ENCODE measurements at places on chromosomes 2 and 18. TPM values are rescaled to one million over a fixed set of nuclear protein-coding genes. Genes with fewer than 3 reads are reported as not detected.

- no peak overlapping the region for H3K27ac ChIP-seq
- H3K4me3 ChIP-seq = no peak overlapping the region
- DNase-seq = no peak
- no peaks in the 10 kb centered on the region for H3K27me3 ChIP-seq
- H3K4me1 ChIP-seq = peaks cover 7% of the 10 kb centered on the region
Observed at GRCh38 chr2:150167711-150168110, 319.8 kb downstream of the RND3 start.

DNA sequence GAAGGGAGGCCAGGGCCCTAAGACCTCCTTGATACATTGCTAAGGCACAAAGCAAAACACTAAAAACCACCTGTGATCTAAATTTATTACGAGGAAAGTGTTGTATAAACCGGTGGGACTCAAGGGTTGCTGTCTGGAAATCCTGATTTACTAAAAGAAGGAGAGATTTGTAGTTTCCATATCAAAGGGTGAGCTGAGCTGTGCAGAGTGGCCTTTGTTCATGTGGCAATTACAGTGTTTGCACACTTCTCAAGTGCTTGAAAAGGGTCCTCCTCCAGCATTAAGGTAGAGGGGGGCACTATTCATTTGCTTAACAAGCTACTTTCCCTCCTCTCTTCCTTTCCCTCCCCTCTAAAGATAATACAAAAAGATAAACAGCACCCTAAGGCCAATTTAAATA is 30.5 kb upstream of the ITGA4 start:
- DNase-seq = no peak
- no peaks in the 10 kb centered on the region for H3K36me3 ChIP-seq
- no peak overlapping the region for H3K27ac ChIP-seq
- H3K27me3 ChIP-seq = no peaks in the 10 kb centered on the region
- no peak overlapping the region for H3K4me3 ChIP-seq

DNA sequence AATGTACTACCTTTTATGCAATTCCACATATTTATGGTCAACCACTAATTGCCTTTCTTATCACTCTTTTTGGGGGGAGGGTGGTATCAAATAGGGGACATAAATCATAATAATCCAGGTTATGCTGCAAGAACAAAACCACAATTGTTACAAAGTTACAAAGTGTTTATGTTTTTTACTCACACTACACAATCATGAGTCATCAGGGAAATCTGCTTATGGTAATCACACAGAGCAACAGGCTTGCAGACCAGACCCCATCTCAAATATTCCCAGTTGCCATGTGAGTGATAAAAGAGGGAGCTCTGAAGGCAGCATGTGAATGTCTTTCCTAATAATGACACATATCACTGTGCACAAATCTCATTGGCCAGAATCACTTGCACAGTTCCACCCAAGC is 304.7 kb upstream of the TMEFF2 start:
- H3K27me3 ChIP-seq = no peaks in the 10 kb centered on the region
- no peak overlapping the region for H3K4me3 ChIP-seq
- no peaks in the 10 kb centered on the region for H3K36me3 ChIP-seq
- H3K27ac ChIP-seq = no peak overlapping the region
- DNase-seq = no peak
- H3K4me1 ChIP-seq = no peaks in the 10 kb centered on the region

- DNase-seq = no peak
- H3K4me1 ChIP-seq = peaks cover 19% of the 10 kb centered on the region
- no peak overlapping the region for H3K27ac ChIP-seq
Observed at GRCh38 chr2:231928901-231929725, 2.9 kb upstream of the NPPC start.

GRCh38 chr18:67265464-67266245 is 250.9 kb downstream of the DSEL start:
- H3K27me3 ChIP-seq = no peaks in the 10 kb centered on the region
- DNase-seq = no peak
- H3K27ac ChIP-seq = no peak overlapping the region
- no peaks in the 10 kb centered on the region for H3K4me1 ChIP-seq
- no peaks in the 10 kb centered on the region for H3K36me3 ChIP-seq
- no peak overlapping the region for H3K4me3 ChIP-seq

- DNase-seq = no peak
- no peak overlapping the region for H3K4me3 ChIP-seq
- no peaks in the 10 kb centered on the region for H3K27me3 ChIP-seq
- H3K27ac ChIP-seq = peak overlapping the region; percentile 56
- no peaks in the 10 kb centered on the region for H3K36me3 ChIP-seq
Observed at GRCh38 chr18:77054288-77054605, 78.3 kb downstream of the MBP start.

DNA sequence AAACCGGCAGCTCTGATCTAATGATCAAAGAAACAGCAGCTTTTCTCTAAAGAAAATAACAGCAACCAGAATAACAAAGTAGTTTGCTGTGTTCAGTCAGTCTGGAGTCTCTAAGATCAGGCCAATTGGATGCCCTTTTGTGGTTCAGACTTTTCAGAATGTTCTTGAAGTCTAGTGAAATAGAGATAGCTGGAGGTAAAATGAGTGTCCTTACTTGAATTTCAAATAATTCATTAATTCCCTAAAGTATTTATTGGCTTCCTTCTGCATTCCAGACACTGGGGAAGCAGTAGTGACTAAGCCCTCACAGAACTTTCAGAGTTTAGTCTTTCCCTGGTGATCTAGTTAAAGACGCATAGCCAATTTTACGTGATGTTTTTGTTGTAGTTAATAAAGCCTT is 58.7 kb downstream of the C18orf54 start:
- no peak for DNase-seq
- H3K4me1 ChIP-seq = no peaks in the 10 kb centered on the region
- H3K36me3 ChIP-seq = no peaks in the 10 kb centered on the region

DNA sequence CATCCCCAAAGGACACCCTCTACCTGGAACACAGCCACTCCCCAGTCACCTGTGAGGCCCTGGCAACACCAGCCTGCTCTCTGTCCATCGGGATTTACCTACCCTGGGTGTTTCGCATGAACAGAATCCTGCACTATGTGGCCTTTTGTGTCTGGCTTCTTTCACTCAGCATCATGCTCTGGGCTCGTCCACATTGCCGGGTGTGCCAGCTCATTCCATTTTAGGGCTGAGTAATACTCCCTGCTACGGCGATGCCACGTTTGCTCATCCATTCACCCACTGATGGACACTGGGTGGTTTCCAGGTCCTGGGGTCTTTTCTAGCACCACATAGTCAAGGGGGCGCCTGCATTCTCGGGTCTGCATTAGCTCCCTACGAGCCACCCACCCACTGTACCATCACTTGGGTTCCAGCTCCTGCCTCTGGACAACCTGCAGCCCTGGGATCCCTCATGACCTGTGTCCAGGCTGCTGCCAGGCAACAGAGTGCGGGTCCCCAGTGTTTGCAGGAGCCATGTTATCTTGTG is 22.0 kb downstream of the KCNF1 start:
- no peaks in the 10 kb centered on the region for H3K4me1 ChIP-seq
- no peak overlapping the region for H3K4me3 ChIP-seq
- H3K27me3 ChIP-seq = no peaks in the 10 kb centered on the region
- DNase-seq = no peak

DNA sequence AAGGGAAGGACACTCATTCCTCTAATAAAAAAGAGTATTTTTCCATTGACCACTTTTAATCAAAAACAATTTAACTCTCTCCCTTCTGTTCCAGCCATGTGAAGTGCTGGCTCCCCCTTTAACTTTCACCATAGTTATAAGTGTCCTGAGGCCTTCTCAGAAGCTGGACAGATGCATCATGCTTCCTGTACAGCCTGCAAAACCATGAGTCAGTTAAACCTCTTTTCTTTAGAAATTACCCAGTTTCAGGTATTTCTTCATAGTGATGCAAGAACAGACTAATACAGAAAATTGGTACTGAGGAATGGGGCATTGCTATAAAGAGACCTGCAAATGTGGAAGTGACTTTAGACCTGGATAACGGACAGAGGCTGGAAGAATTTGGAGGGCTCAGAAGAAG is 643.6 kb upstream of the DDX18 start:
- H3K36me3 ChIP-seq = no peaks in the 10 kb centered on the region
- no peak for DNase-seq
- H3K4me1 ChIP-seq = no peaks in the 10 kb centered on the region
- H3K27ac ChIP-seq = no peak overlapping the region
- no peaks in the 10 kb centered on the region for H3K27me3 ChIP-seq

GRCh38 chr2:9100080-9100876 is 96.8 kb upstream of the MBOAT2 start:
- H3K27me3 ChIP-seq = no peaks in the 10 kb centered on the region
- H3K36me3 ChIP-seq = no peaks in the 10 kb centered on the region
- no peaks in the 10 kb centered on the region for H3K4me1 ChIP-seq

- no peaks in the 10 kb centered on the region for H3K27me3 ChIP-seq
- H3K4me1 ChIP-seq = no peaks in the 10 kb centered on the region
- H3K4me3 ChIP-seq = no peak overlapping the region
- H3K27ac ChIP-seq = no peak overlapping the region
- no peaks in the 10 kb centered on the region for H3K36me3 ChIP-seq
- DNase-seq = no peak
Observed at GRCh38 chr2:149027590-149028250, 10.8 kb upstream of the LYPD6B start.

- no peaks in the 10 kb centered on the region for H3K27me3 ChIP-seq
- H3K36me3 ChIP-seq = no peaks in the 10 kb centered on the region
- no peak overlapping the region for H3K27ac ChIP-seq
- no peaks in the 10 kb centered on the region for H3K4me1 ChIP-seq
- no peak for DNase-seq
Observed at GRCh38 chr2:140737006-140737405, 1393.8 kb downstream of the LRP1B start.

- no peaks in the 10 kb centered on the region for H3K36me3 ChIP-seq
- no peak for DNase-seq
- H3K27ac ChIP-seq = no peak overlapping the region
- H3K4me1 ChIP-seq = no peaks in the 10 kb centered on the region
- no peak overlapping the region for H3K4me3 ChIP-seq
- no peaks in the 10 kb centered on the region for H3K27me3 ChIP-seq
Observed at GRCh38 chr18:21727702-21728101, 12.9 kb upstream of the MIB1 start.

GRCh38 chr2:96083064-96083939 is 33.1 kb downstream of the ADRA2B start:
- peak; percentile 31 for DNase-seq
- H3K27me3 ChIP-seq = no peaks in the 10 kb centered on the region
- H3K36me3 ChIP-seq = no peaks in the 10 kb centered on the region
- peak overlapping the region; percentile 81 for H3K27ac ChIP-seq

DNA sequence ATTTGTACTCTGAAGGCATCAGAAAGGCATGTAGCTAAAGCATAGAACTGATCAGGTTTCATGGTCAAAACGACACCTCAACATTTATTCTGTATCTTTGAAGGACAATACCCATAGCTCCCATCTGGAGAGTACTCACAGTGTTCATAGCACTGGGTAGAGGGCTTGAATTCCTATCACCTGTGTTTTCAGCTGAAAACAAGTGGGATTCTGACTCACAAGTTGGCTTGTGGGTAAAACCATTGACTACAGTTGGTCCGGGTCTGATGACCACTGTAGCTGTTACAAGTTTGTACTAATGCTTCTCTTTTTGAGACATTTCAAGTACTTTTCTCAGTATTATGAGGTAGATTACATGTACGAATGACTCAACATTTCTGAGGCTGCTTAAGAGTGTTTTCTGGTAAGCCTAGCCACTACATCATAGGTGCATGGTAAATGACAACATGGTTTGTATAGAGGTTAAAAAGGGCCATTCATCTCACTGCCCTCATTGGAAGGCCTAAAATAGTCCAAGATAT is 68.6 kb upstream of the PELI1 start:
- no peak overlapping the region for H3K27ac ChIP-seq
- no peak overlapping the region for H3K4me3 ChIP-seq
- no peaks in the 10 kb centered on the region for H3K36me3 ChIP-seq
- H3K4me1 ChIP-seq = no peaks in the 10 kb centered on the region
- H3K27me3 ChIP-seq = no peaks in the 10 kb centered on the region

DNA sequence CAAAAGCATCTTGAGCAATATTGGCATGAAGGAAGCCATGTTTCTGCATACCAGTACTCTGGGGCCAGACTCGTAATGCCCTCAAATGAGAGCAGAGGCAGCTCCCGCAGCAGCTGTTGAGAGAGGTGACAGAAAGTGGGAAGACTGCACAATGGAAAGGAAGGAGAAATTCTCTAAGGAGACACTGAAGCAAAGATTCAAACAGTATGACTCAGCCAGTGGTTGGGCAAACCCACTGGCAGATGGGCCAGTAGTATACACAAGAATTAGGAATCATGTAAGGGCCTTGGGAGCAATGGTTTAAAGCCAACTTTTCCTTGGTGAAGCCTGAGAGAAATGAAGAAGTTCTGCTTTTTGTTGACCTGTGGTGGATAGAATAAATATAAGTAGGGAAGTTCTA is 2092.7 kb upstream of the PIK3C3 start:
- no peak for DNase-seq
- no peak overlapping the region for H3K27ac ChIP-seq
- H3K27me3 ChIP-seq = no peaks in the 10 kb centered on the region
- no peaks in the 10 kb centered on the region for H3K4me1 ChIP-seq
- no peaks in the 10 kb centered on the region for H3K36me3 ChIP-seq

- no peak for DNase-seq
- H3K27ac ChIP-seq = no peak overlapping the region
- H3K27me3 ChIP-seq = no peaks in the 10 kb centered on the region
- H3K36me3 ChIP-seq = no peaks in the 10 kb centered on the region
- H3K4me3 ChIP-seq = no peak overlapping the region
Observed at GRCh38 chr2:119419065-119419464, 12.6 kb upstream of the TMEM37 start.

DNA sequence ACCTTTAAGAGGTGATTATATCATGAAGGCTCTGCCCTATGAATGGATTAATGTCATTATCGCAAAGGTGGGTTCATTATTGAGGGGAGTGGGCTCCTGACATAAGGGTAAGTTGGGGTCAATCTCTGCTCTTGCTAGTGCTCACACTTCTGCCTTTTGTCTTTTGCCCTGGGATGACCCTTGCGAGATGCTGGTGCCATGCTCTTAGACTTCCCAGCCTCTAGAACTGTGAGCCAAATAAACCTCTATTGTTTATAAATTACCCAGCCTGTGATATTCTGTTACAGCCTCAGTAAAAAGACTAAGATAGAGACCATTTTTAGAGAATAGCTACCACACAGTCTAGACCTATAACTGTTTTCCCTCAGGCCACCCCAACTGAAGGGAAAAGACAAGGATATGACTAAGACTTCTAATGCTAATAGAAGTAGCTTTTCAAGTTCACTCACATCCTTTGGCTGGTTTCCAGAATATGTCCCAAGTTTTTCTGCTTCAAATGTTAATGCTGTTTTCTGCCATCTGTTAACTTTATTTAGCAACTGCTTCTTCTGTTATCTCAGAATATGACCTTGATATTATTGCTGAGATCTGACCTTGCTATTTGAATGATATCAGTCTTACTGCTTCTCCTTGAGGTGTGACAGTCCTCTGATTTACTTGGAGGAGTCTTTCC is 65.1 kb upstream of the STAM2 start:
- no peak for DNase-seq
- H3K27me3 ChIP-seq = no peaks in the 10 kb centered on the region
- no peak overlapping the region for H3K27ac ChIP-seq
- H3K4me3 ChIP-seq = no peak overlapping the region
- H3K36me3 ChIP-seq = no peaks in the 10 kb centered on the region
- no peaks in the 10 kb centered on the region for H3K4me1 ChIP-seq

GRCh38 chr18:24934258-24934932 is 417.6 kb downstream of the ZNF521 start:
- H3K27me3 ChIP-seq = no peaks in the 10 kb centered on the region
- no peak for DNase-seq
- no peaks in the 10 kb centered on the region for H3K36me3 ChIP-seq

IL37 gene
- not detected for total RNA-seq

RFTN2 gene
- 5.0 TPM for total RNA-seq

TDRD15 gene
- total RNA-seq = not detected

NCK2 gene
- 40.2 TPM for total RNA-seq

MC4R gene
- total RNA-seq = not detected

RANBP2 gene
- total RNA-seq = 50.1 TPM

UGT1A6 gene
- not detected for total RNA-seq

HOXD9 gene
- not detected for total RNA-seq

Measured in heart left ventricle (tissue), 16 donors.